H4 (cell line): ENCODE measurements at places on chromosomes 12 and 14.
A peak's percentile ranks its signal among the peaks of the same experiment; 100 is the strongest.

- DNase-seq: no peak
Observed at GRCh38 chr14:62532181-62532580, 513.1 kb downstream of the KCNH5 start.

GRCh38 chr14:61911574-61911973, 149.4 kb downstream of the SNAPC1 start:
- no peak for DNase-seq

DNA sequence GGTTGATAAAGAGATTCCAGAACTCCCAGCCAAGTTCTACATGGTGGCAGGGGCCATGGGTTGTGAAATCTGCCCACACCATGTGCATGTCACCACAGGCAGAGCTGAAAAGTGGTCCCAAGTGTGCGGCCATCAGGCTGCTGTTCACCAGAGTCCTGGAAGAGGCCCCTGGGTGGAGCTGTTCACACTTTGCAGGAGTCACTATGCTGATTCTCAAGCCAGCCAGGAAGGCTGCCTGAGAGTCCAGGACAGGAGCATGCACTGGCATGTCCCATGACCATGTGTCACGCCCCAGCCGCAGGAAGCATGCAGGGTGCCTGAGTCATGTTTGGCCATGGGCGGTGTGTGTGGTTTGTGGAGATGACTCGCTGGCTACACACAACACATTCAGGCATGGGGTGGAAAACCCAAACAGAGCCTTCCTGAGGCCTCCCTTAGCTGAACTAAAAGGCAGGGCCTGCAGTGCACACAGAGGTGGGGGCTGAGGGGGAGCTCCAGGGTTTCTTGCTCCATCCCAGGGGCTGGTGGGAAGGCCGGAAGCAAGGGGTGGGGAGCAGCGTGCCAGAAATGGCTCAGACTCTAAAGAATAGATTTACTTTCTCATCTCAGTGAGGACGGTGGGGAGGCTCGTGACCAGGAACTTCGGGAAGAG, 19.4 kb downstream of the ABCB9 start:
- peak; percentile 100 for DNase-seq

GRCh38 chr12:96007729-96008128, 11.6 kb upstream of the HAL start:
- no peak for DNase-seq

GRCh38 chr14:49497725-49498348, 88.3 kb downstream of the RPS29 start:
- peak; percentile 70 for DNase-seq

GRCh38 chr12:132746613-132747012, 15.0 kb downstream of the ANKLE2 start:
- no peak for DNase-seq

DNA sequence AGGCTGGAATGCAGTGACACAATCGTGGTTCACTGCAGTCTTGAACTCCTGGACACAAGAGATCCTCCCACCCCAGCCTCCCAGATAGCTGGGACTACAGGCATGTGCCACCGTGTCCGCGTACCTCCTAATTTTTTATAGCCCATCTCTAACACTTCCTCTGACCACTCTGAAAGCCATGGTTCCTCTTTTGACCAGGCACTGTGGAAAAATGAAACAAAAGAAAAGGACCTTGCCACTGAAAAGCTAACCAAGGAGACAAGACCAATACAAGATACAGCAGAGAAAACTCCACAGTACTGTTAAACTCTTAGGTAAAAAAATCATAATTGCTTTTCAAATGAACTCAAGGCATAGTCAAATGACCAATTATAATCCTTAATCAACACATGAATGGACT, 233.3 kb downstream of the NEDD1 start:
- no peak for DNase-seq

- no peak for DNase-seq
Observed at GRCh38 chr12:122421187-122421820, 1.2 kb downstream of the CLIP1 start.

- DNase-seq: no peak
Observed at GRCh38 chr14:41000350-41000749, 606.3 kb upstream of the LRFN5 start.

GRCh38 chr12:65963862-65964240, 139.6 kb downstream of the HMGA2 start:
- DNase-seq: no peak

DNA sequence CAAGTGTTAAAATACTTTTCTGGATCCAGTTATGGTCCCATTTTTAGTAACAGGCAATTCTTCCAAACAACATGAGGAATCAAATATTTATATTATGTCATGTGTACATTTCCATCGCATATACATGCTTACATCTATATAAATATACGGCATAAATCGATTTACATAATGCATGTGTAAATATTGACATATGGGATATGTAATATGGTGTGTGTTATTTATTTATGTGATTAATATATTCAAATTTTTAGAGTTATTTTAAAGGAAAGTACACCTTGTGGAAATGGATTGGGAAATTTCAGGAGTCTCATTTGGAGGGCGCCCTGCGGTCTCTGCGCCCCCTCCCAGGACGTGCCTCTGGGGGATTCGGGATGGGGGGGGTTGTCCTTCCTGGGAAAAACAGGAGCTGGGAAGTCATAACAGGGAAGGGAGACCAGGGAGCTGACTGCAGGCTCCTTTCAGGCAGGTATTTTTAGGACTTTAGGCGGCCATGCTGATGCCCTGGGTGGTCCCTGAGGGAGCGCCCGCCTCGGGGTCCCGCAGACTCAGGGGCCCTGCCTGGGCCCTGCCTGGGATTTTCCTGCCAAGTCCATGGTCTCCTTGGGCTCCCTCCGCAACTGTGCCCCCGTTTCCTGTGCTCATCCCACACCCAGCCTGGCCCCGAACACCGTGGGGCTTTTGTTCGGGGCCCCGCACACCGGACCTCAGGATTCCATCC, 82.7 kb upstream of the SFSWAP start:
- no peak for DNase-seq

DNA sequence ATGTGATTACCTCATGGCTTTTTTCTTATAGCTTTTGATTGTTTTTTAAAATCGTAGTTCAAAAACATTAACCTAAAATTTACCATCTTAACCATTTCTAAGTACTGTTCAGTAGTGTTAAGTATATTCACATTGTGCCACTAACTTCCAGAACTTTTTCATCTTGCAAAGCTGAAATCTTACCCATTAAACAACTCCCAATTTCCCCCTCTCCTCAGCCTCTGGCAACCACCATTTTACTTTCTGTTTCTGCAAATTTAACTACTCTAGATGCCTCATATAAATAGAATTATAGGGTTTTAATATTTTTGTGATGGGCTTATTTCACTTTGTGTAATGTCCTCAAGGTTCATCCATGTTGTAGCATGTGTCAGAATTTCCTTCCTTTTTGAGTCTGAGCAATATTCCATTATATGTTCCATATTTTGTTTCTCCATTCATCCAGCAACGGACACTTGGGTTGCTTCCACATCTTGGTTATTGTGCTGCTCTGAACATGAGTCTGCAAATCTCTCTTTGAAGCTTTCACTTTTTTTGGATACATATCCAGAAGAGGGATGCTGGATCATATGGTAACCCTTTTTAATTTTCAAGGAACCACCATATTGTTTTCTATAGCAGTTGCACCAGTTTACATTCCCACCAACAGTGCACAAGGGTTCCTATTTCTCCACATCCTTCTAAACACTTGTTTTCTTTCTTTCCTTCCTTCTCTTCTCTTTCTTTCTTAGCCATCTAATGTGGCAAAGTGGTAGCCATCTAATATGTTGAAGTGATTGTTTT, 5.0 kb downstream of the HIF1A start:
- DNase-seq: no peak

DNA sequence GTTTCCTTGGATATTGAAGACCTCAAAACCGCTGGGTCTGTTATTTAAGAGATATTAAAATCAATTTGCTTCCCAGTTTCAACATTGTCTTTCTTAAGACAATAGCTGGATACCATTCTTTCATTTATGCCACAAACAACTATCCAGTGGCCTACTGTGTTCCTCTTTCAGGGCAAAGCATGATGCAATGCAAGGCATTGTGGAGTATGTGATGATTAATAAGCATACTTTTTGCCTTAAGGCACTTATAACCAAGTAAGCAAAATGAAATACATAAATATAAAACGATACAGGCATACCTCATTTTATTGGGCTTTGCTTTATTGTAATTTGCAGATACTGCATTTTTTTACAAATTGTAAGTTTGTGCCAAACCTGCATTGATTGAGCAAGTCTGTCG, 45.5 kb downstream of the SCN8A start:
- no peak for DNase-seq

- DNase-seq: peak; percentile 65
Observed at GRCh38 chr14:54737132-54737711, 165.4 kb downstream of the GCH1 start.

DNA sequence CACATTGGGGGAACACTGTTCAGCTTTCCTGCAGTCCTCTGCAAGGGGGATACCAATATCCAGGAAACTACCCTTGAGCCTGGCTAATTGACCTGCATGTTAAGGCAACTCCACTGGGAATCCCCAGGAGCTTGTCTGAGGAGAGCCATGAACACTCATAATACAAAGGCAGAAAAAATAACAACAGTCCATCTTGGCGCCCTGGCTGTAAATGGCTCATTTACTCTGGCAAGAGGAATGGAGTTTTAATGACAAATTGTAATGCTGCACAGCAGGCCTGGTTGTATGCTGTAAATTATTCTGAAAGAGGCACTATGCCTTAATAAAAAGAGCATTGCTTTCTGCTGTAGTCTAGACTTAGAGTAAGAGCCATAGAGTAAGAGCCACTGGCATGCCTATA, 58.3 kb downstream of the SLC8A3 start:
- DNase-seq: no peak

GRCh38 chr12:48969833-48970701, 1.5 kb downstream of the WNT10B start:
- no peak for DNase-seq

DNA sequence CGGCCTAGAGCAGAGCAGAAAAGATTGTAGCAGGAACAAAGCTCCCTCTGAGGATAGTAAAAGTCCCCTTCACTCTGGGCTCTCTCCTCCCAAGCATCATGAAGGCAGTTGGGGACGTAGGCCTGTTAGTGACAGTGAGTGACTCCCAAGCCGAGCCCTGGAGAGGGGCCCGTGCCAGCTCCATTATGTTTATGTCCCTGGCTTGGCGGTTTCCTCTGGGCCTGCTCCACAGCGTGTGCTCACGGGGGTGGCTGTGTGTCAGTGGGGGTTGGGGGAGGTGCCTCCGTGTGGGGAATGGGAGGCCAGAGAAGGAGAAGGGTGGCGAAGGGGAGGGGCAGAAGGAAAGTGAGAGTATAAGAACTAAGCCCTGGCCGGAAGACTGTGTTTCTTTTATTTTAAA, 170.0 kb upstream of the VASH1 start:
- peak; percentile 29 for DNase-seq

- no peak for DNase-seq
Observed at GRCh38 chr12:108457734-108458361, 57.2 kb upstream of the FICD start.

- DNase-seq: no peak
Observed at GRCh38 chr14:51202914-51203665, 37.0 kb upstream of the TMX1 start.

DNA sequence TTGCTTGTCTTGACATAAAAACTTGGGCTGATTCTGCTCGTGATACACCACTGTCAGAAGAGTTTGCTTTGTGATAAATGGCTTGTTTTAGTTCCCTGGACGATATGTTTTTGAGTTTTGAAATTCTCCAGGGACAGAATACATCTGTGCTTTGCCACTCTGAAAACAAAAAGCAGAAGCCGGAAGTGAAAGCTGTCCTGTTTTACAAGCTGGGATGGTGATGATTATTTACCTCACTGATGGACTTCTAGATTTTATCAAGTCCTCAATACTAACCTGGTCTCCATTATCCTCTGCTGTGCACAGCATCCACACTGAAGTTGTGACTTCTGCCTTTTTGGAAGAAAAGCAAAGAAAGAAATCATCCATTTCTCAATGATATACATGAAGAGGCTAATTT, 251.6 kb downstream of the TRHDE start:
- no peak for DNase-seq

DNA sequence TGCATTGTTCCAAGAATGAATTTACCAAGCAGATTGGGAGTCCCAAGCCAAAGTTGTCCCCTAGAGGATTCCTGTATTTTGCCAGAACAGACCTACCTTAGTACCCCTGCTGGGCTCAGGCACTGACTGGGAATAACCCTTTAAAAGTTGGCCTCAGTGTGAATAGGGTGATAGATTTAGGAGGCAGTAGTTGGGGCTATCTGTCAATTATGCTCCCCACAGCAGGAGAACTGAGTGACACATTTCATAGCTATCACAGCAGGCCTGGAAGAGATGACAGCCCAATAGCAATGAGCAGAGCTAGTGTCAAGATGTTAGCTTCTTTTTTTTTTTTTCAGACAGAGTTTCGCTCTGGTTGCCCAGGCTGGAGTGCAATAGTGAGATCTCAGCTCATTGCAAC, 14.3 kb upstream of the LRP6 start:
- DNase-seq: no peak

DNA sequence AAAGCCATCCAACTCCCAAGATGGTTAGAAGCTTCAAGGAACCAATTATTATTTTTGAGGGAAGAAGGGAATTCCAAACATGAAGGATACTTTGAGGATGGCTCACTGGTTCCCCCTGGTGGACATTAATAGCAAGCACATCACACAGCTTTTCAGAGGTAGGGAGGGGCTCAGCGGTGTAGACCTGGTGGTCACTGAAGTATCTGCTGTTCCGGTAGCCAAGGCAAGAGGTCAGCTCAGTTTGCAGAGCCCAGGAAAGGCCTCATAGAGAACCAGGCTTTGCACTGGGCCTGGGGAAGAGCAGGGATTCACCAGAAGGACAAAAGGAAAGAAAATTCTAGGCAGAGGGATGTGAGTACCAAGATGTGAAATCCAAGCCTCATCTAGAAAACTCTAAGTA, 118.7 kb downstream of the KSR2 start:
- DNase-seq: peak; percentile 52

DNA sequence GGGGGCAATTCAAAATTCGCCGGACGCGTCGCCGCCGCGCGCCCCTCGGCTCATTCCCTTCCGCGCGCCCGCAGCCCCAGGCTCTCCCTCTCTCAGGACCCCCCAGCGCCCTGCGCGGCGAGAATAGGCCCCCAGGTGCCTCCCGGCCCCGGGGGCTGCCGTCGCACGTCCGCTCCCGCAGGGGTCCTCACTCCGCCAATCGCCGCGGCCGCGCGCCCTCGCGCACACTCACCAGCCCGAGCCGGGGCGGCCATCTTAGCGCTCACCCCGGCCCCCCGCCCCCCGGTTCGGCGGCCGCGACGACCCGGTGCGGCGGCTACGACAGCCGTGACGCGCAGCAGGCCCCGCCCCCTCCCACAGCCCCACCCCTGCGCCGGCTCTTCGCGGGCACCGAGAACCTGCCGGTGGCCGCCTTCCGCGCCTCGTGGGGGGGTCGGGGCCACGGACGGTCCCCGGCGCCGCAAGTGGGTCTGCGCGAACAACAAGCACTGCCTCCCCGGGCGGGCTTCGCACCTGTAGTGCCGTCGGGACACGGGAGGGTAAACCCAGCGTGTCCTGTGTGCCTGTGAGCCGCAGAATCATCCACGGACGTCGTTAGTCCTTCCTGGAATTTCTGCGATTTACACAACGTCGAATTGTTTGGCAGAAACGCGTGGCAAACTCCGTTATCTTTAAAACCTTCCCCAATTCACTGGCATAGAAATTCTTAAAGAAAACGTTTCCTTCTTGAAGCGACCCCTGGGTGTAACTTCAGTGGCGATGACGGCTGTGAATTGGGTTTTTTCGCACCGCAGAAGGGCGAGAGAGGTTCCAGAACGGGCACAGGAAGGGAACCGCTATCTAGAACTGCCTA, 2.5 kb downstream of the USP44 start:
- no peak for DNase-seq
